ENCODE measurements at places on chromosomes 6 and 20.

DNA sequence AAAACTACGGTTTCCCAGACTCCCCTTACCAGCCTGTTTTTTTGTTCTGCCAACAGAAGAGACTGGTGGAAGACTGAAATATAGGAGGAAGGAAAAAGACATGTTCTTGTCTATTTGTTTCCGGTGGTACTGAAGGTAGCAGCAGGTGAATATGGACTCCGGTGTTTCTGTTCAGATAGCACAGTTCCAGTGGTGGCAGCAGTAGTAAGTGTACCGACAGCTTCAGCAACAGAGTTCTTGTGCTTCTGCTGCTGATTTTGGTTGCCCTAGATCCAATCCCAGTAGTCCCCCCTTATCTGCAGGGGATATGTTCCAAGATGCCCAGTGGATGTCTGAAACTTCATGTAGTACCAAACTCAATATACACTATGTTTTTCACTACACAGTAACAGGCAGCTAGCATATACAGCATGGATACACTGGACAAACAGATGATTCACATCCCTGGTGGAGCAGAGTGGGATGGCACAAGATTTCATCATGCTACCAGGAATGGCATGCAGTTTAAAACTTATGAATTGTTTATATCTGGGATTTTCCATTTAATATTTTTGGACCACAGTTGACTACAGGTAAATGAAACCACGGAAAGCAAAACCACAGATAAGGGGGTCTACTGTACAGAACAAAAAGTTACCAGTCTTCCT, 301.8 kb downstream of the BTBD9 start:
- no peak for DNase-seq

GRCh38 chr20:52905241-52905994, 66.7 kb upstream of the TSHZ2 start:
- DNase-seq: no peak

DNA sequence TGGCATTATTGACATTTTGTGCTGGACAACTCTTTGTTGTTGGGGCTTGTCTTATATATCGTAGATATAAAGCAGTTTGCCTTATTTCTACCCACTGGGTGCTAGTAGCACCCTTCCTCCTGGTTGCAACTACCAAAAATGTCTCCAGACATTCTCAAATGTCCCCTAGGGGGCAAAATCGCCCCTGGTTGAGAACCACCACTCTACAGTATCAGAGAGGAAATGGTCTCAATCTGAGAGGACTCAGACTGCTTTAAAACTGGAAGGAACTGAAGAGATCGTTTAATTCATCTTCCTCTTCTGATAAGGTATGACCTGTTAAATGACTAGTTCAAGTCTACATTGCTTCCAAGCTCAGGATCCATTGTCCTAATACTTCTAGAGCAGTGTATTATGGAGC, 14.9 kb downstream of the SH3BGRL2 start:
- DNase-seq: no peak

- peak; percentile 31 for DNase-seq
Measured at GRCh38 chr6:141988954-141989705, 143.6 kb upstream of the GJE1 start.

GRCh38 chr6:108850669-108851465, 2.6 kb downstream of the ARMC2 start:
- DNase-seq: no peak

- DNase-seq: peak; percentile 29
Measured at GRCh38 chr20:62924442-62925075, 1.7 kb downstream of the DIDO1 start.

DNA sequence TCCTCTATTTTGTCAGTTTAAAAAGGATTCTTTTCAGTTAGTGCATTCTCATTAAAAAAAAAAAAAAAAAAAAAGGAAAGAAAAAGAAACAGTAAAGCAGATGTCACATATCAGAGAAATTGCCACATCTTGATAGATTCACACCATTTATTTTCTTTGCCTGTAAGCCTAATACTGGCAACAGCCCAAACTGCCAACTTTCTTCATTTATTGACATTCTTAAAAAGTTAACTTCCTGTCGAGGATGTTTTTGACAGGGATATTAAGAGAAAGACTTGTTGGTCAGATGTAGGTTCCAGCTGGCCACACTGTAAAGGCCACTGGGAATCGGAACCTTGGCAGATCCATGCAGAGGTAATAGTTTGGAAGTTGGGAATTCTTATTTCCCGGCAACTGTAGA, 332.6 kb downstream of the NRN1 start:
- DNase-seq: no peak

- no peak for DNase-seq
Measured at GRCh38 chr6:35611240-35611639, 77.5 kb downstream of the FKBP5 start.

DNA sequence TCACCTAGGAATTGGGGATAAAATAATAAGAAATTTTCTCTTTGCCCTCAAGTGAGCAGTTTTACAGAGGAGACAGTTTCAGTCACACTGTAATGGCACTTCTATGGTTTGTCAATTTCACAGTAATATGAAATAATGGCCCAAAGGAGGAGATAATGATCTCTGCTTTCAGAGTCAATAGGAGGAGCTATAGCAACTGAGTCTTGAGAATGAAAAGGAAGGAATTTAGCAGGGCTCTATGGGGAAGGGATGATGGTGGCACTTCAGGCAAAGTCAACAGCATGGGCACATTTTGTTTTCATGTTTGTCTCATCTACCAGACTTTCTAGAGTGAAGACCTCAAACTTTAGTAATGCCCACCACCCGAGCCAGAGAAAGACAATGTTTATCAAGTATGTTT, 138.3 kb upstream of the HMGN3 start:
- DNase-seq: no peak

- no peak for DNase-seq
Measured at GRCh38 chr6:49506569-49507111, 6.9 kb downstream of the GLYATL3 start.

- no peak for DNase-seq
Measured at GRCh38 chr6:90730151-90730673, 143.3 kb upstream of the MAP3K7 start.

- no peak for DNase-seq
Measured at GRCh38 chr6:53529324-53530036, 15.4 kb downstream of the GCLC start.

GRCh38 chr20:44111712-44112335, 75.2 kb downstream of the JPH2 start:
- no peak for DNase-seq

DNA sequence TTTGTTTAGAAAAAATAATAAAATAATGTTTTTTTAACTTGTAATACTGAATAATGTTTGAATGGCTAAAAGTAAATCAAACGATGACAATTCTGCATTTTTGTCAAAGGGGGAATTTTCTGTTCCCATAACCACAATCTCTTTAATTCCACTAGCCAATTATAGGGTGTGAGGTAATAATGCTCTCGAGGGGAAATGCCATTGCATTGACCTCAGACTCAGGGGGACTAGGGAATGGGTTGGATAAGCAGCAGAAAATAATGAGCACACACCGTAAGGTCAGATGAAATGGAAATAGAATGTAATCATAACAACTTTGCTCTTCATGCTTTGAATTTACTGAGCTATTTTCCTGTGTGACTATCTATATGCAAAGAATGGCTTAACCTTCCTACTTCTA, 584.7 kb downstream of the RFPL4B start:
- DNase-seq: no peak

GRCh38 chr6:1767481-1768246, 157.9 kb downstream of the FOXC1 start:
- no peak for DNase-seq

- no peak for DNase-seq
Measured at GRCh38 chr20:58923117-58923712, 57.8 kb upstream of the NELFCD start.

DNA sequence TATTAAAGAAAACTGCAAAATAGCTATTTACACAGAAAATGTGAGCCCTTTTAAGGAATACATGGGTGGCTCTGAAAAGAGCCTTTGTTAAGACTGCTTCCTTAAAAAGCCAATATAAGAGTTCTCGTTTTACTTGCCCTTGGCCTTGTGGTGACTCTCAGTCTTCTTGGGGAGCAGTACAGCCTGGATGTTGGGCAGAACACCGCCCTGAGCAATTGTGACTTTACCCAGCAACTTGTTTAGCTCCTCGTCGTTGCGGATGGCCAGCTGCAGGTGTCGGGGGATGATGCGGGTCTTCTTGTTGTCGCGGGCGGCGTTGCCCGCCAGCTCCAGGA, 111.5 kb downstream of the HFE start:
- no peak for DNase-seq

DNA sequence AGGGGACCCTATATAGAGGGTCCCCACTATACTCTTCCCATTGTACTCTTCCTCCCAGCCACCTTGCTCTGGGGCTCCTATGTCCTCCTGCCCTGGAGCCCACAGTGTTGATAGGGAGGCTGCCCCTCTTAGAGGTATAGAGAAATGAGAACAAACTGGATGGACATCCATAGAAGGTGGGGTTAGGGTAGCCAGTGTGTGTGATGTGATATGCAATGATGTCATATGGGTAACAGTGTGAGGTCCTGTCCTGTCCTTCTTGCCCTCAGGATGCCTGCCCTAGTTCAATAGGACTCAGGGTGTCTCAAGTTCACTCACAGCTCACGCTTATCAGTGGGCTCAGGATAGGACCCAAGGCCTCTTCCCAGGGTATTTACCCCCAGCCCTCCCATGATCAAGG, 435 bp downstream of the PTCRA start:
- no peak for DNase-seq

- peak; percentile 67 for DNase-seq
Measured at GRCh38 chr6:20212392-20213111, at the start of gene MBOAT1. TSS of gene MBOAT1 (minus strand) at chr6:20212469. CDS start at chr6:20212234, 235 bp downstream.

GRCh38 chr6:11851387-11851786, 72.8 kb upstream of the ADTRP start:
- DNase-seq: no peak

GRCh38 chr6:165617528-165617927, 45.5 kb downstream of the PDE10A start:
- no peak for DNase-seq

GRCh38 chr6:158900663-158901312, 81.6 kb upstream of the EZR start:
- no peak for DNase-seq

DNA sequence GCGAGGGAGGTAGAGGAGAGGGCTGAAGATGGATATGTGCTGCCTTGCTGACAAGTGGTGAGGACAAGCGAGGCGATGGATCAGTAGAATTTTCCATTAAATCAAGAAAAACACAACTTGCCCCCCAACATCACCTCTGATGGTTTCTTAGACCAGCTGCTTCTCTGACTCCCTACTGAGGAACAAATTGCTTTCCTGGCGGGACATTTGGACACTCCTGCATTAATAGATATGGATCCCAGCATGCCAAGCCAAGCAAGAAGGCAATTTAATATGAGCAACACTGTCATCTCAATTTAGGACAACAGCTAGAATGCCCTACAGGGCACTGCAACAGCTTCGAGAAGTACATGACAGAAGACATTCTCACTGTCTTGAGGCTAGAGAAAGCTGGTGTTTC, 248.4 kb upstream of the AGPAT4 start:
- DNase-seq: no peak

- no peak for DNase-seq
Measured at GRCh38 chr20:19624221-19624965, 133.7 kb upstream of the RIN2 start.

DNA sequence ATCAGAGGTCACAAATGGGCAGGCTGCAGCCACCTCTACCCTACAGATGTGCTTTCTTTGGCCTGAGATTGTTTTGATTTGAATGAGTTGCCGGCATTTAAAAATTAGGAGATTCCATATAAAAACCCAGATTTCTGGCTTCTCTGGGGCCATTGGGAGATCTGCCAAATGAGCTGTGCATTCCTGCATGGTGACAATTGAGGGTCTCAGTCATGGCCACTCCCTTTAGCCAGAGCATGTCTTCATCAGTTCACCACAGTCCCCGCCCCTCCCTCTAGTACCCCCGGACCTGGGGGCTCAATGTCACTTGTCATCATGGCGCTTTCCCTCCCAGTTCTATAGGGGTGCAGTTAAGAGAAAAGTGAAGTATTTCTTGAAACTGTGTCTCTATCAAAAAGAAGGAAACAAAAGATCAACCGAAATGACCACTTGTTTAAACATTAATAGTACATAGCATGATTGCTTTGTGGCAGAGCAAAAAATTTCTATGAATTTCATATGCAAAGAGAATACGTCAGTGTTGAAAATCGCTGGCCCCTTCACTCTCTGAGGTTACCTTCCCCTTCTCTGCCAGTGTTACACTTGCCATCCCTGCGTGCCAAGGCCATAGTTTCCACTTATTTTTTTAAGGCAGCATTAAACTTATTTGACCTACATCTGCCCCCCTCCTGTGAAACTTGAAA, 21.1 kb downstream of the EYA2 start:
- DNase-seq: no peak

- no peak for DNase-seq
Measured at GRCh38 chr6:167501831-167502385, 177.0 kb downstream of the TTLL2 start.

DNA sequence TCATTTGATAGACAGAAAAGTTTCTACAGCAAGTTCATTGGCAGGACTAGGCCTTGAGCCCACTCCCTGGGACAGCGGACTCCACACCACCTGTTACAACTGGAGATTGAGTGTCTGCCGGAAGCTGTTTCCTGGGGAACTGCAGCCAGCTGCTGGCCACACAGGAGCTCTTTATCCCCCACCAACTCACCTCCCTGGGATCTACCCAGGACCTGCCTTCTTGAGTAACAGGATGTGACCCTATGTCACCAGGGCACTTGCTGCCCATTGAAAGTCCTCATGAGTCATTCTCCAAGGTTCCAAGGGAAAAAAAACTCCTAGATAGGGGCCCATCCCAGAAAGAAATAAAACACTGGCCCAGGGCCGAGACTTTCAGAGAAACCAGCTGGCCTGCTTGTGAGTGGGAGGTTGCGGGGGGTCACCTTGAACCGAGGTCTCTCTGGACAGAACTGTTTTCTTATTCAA, 37.4 kb upstream of the SLC9A8 start:
- DNase-seq: no peak

GRCh38 chr6:155272353-155273232, 8.8 kb downstream of the CLDN20 start:
- DNase-seq: no peak

DNA sequence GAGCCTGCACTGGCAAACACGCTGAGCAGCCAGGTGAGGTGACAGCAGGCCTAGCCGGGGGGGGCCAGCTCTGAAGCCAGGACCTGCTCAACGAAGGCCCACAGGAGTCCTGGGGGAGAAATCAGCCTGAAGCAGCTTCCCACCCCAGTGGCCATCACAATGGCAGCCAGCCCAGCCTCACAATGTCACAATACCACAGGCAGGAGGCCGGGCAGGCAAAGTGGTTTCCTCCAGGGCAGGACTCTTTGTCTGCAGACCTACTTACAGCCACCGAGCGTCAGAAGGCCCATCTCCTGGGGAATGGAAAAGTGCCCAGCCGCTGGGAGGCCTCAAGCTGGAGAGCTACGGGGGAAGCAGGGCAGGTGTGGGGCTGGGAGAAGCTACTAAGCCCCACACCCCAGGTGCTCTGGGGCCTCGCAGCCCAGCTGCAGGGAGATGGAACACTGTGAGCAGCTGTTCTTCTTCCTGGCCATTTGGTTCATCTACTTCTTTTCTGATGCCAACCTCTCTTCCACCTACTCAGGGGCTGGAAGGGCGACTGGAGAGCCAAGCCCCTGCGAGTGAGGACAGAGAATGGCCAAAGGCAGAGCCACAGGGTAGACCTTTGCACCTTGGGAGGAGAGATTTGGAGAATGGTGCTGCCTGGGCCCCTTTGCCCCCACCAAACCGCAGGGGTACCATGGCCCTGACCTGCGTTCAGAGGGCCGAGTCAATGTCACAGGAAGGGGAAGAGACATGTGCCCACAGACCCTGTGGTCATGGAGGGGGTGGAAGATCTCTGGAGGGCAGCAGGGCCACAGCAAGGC, 22.3 kb upstream of the AVP start:
- no peak for DNase-seq
